Stimulated activated CD8-positive, alpha-beta memory T cell treated with anti-CD3 and anti-CD28 coated beads, Interleukin-4, amount 100 ng/mL, for 24 hours (primary cell): ENCODE measurements at places on chromosomes 2 and 18.

DNA sequence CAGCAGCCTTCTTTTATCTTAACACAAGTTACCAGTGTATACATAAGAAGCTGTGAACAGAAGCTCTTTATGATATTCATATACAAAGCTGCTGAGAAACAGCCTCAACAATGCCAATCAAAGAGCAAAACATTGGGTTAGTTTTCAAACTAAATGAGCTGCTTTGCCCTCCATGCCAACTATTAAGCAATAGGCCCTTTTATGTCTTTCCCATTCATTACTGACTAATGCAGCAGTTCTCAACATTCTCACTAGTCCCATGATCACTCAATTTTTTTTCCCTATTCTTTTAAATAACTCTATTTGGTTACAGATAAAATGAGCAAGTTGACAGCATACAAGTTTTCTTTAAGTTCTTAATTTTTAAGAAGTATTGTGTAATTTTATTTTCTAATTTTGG lies 57.9 kb upstream of the FRZB start:
- DNase-seq = no peak

GRCh38 chr2:3222636-3223035 lies 155.0 kb downstream of the EIPR1 start:
- DNase-seq = peak; percentile 31

DNA sequence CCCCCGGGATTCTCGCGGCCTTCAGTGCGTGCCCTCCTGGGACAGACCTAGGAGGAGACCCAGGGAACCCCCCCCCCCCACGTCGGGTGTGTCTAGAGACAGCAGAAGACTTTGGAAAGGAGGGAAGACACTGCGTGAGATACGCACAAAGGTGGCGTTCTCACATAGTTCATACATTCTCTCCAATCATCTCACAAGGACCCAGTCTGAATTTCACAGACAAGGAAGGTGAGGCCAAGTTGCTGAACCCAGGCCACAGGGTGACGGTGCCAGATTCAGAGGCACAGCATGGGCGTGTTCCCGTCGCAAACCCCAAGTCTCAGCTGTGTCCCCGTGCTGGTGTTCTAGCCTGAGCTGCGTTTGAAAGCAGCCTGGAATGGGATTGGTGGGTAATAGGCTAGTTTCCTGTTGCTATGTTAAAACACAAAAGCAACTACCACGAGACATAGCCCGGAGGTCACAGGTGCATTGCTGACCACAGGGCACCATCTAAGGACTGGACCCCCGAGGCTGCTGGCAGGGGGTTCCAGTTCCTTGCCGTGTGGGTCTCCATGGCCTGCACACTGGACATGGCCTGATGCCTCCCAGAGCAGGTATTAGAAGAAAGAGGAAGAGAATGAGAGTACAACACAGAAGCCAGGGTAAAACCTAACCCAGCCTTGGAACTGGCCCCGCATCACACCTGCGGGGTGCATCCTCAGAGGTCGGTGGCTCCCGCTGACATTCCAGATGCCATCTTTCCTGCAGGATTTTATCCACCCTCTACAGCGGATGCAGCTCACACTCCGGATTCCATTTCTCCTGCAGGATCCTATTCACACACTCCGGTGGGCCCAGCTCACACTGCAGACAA lies 1.1 kb upstream of the PXDN start:
- DNase-seq = no peak

DNA sequence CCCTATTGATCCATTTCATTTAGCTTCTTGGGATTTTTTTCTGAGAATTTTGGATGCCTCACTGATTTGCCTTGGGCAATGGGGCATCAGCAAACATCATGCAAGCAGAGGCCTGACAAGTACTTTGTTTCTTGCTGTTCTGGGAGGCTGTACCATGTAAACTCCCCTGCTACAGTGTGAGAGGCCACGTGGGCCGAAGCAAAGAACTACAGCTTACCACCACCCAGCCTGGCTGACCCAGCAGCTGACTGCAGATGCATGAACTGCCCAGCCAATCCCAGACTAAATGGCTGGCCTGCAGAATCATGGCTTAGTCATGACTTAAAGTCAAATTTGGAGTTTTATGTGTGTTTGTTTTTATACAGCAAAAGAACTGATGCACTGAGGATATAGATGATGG lies 579.9 kb downstream of the CNTNAP5 start:
- DNase-seq = no peak

DNA sequence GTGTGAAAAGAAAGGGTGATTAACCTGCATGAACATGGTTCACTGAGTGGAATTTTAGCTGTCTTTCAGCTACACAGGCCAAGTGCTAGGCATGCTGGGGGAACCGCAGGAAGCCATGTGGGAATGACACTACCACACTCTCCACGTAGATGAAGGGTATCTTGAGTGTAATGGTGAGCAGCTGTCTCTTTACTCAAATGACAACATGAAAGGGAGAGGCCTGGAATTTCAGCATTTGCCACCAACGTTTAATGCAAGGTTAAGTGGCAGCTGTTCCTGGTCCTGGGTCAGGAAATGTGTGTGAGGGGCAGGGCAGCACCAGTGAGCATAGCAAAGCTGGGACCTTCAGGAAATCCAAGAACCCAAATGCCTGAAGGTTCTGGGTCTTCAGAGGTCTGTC lies 588.4 kb downstream of the SLC4A3 start:
- DNase-seq = no peak

- DNase-seq = no peak
Measured at GRCh38 chr18:8373486-8373885, 235.8 kb upstream of the RAB12 start.

- no peak for DNase-seq
Measured at GRCh38 chr2:36667931-36668330, 28.6 kb upstream of the VIT start.

DNA sequence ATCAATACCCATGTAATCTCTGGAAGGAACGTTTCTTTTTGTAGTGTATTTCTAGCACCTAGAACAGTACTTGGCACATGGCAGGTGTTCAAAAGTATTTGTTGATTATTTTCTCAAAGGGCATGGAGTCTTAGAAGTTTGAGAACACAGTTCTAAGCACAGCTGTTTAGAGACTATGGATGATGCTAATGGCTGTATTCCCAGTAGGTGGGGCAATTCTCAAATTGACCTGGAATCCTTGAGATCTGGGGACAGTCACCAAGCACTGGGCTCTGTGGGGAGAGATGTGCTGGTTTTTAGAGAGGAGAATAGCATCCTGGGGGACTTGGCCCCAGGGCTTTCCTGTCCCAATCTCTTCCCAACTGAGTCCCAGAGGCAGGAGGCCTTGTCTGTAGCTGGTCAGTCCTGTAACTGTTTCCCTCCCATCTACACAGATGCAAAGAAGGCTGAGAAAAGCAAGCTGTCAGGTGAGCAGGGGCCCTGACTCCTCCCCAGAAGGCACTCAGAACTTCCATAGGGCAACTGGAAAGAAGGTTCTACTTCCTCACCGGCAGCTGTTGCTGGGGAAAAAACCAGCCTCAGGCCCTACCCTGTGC lies 17.5 kb upstream of the IL36G start:
- no peak for DNase-seq

DNA sequence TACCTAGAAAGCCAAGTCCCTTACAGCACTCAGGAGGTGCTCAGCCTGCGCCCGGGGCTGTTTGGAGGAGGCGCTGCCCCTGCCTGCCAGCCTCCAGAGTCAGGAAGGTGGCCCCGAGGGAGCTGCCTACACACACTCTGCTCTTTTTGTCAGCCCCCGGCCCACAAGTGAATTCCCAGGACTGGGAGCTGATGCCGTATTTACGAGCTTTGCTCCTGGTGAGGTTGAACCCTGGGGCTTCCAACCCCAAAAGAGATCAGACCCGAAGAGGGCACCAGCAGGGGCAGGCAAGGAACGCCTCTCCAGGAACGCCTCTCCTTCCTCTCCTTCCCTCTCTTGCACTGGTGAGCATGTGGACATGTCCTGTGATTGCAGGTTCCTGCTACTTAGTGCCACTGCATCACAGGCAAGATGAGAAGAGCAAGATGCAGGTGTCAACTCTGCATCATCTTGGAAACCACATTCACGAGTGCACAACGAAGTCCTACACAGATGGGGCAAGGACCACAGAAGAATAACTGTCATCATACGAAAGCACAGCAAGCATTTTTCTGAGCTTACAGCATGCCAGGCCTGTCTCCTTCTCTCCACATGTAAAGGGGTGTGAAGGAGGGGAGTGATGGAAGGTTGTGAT lies 126.7 kb downstream of the NDUFA10 start:
- no peak for DNase-seq

DNA sequence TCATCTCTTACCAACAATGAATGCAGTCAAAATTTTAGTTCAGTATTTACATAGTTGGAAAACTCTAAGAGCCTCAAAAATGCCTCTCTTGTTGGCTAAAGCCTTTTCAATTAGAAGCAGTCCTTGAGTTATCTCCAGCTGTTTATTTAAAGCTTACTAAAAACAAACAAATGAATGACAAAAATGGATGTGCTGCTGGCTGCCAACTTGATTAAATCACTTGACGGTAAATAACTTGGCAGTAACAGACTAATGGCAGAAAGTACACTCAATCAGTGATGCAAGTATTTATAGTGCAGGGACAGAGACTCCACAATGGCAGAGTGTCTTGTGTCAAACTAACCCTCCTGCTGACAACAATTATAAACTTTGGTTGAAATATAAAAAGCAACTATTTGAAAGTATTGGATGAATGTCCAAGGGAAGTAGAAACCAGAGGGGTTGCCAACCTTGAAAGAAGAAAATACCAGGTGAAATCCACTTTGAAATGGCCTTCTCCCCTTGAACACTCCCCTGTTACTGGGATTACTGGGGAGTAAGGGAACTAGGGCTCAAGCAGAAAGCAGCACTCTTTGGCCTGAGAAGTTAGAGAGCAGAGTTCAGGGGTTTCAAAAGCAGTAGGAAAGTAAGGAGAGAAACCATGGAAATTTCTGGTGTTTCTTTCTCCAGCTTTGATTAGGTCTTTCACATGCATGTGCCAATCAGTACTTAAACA lies 245.2 kb upstream of the SPHKAP start:
- no peak for DNase-seq

DNA sequence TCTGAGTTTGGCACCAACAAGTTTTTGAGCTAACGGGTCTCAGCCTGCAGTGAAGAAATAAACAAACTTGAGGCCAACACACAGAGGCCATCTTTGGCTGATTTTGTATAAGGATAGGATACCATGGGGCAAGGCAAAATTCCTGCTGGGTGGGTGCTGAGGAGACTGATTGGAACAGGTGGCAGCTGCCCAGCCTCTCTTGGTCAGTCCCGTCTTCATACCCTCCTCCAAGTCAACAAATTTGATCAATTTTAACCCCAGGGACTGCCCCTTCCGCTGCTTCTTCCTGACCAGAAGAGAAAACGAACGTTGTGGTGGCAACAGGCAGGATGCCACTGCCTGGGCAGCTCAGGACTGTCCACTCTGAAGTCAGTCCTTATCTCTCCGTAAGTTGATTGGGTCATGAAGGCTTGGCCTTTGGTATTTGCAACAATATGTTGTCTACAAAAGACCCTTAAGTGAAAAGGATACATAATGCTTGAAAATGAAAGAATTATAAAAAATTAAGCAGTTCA lies 139.3 kb downstream of the SPP2 start:
- no peak for DNase-seq

GRCh38 chr2:10357193-10358169 lies 54.8 kb downstream of the HPCAL1 start:
- DNase-seq = no peak

DNA sequence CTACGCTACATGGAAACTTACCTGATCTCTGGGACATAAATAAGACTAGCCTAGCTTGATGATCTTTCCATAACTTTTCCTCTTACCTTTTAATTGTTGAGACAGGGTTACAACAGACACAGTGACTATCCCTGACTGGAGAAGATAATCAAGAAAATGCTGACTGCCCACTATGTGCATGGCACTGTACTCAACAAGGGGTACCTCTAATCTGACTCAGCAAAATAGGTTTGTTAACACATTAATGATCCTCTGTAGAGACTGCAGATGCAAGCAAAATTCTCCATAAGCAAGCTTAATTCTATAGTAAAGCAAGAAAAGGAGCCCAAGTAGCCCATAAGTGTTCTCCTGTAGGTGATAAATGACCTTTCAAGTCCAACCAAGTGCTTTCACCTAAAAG lies 25.5 kb downstream of the ACVR1C start:
- DNase-seq = no peak

DNA sequence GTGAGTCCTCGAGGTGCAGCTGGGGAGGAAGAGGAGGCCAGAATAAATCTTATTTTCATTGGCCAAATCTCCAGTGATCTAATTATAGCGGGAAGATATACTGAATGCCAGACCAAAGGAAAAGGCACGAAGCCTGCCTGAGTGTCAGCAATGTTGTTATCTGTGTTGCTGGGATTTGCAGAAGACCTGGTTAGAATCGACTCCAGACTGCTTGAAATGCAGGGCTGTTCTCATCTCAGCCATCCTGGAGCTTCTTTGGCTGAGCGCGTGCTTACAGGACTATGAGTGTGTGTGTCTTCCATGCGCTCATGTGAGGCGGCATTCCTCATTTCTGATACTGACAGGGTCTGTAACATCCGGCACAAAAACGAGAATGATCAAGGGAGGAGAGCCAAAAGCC lies 81.2 kb downstream of the TSN start:
- no peak for DNase-seq

- peak; percentile 76 for DNase-seq
Measured at GRCh38 chr2:237434866-237435311, 20.9 kb upstream of the COL6A3 start.

DNA sequence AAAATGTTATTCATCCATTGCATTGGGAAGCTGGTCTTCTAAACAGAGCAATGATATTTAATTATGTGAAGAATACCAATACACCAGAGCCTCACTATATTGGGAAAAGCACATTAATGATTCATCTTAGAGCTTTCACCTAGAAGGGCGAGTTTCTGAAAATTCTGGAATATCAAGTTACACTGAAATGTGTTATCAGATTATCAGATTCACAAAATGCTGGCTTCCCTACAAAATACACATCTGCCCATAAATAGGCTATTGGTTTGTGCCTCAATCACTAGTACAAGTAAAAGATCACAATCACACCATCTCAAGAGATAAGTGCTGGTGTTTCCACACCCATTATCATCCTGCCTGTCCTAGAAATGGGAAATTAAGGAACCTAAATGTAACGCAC lies 200.7 kb downstream of the TMEM163 start:
- DNase-seq = no peak

- DNase-seq = no peak
Measured at GRCh38 chr2:37992601-37993000, 67.5 kb downstream of the RMDN2 start.

DNA sequence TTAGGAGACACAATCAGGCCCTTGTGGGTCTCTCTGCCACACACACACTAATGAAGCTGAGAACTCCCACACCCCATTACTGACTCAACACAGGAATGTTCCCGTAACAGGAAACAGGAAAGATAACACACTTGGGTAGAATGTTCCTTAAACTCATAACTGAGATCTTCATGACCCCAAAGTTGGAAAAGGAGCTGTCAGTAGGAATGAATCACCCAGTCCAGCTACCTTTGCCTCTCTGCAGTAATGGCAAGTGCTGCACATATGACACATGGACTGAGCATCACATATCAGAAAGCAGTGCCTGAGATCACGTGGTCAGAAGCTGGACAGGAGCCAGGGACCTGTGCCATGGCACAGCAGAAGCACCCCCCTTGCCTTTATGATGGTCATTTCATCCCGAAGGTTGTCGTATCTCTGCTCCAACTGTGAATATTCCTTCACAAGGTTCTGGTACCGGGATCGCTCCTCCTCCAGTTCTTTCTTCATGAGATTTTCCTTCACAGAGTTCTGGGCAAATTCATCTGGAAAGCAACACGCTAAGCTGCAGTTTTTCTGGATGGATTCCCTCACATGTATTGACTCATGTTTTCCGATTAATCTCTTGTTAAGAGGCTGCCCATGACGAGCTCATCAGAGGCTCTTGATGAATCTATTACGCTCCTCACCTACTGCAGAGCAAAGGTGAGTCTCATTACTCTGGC lies 65.4 kb upstream of the ACAA2 start:
- no peak for DNase-seq
